Nephron progenitor cell (in vitro differentiated cells): ENCODE measurements at places on chromosomes 1 and 21.

- DNase-seq, result no peak
Observed at GRCh38 chr1:31264790-31265386, 25.2 kb upstream of the NKAIN1 start.

GRCh38 chr1:76122271-76122670 lies 47.7 kb downstream of the ST6GALNAC3 start:
- no peak for DNase-seq

GRCh38 chr1:61674221-61674620 lies 50.7 kb downstream of the TM2D1 start:
- no peak for DNase-seq

DNA sequence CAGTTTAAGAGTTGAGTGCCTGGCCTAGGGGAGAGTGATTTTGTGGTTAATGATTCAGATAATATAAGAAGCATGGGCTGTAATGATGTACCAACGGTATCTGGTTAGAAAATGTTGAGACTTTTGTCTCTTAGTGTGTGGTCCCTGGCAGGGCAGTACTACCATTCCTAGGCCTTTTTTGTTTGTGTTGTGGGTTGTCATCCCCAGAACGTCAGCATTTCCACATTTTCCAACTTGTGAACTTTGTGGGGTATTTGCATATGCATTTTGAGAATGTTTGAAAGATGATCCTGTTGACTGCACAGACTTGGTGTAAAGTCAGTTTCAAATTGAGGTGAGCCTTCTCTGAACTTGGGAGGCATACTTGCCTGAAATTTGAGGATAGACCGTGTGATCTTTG lies 11.4 kb downstream of the NEK7 start:
- no peak for DNase-seq

DNA sequence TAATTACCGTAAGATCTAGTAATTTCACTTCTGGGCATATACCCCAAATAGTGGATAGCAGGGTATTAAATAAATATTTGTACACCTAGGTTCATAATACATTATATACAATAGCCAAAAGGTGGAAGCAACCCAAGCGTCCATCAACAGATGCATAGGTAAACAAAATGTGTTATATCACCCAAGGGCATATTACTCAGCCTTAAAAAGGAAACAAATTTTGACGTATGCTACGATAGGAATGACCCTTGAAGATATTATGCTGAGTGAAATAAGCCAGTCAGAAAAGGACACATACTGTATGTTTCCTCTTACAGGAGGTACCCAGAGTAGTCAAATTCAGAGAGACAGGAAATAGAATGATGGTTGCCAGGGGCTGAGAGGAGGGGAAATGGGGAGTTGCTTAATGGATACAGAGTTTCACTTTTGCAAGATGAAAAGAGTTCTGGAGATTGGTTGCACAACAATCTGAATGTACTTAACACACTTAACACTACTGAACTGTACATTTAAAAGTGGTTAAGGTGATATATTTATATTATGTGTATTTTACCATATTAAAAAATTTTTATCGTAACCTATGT lies 36.6 kb upstream of the KCTD3 start:
- DNase-seq, result no peak
